ENCODE measurements at places on chromosomes 5 and 9.

- DNase-seq, result no peak
Measured at GRCh38 chr5:1095302-1095989, 16.4 kb downstream of the SLC12A7 start.

DNA sequence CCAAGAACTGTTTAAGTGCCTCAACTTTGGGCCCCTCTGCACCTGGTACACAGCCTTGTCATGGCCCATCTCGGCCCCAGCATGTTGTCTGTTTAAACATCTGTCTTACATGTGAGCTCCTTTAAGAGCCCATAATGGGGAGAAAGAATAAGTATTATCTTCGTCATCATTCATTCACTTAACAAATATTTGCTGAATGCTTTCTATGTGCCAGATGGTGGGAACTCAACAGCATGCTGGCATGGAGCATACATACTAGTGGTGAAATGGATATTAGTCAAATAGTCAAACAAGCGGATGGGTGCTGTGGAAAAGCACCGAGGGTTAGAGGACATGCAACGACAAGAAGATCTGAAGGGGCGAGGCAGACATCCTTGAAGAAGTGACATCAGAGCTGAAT, 54.5 kb downstream of the GABBR2 start:
- DNase-seq, result peak; percentile 31

GRCh38 chr5:40986666-40987065, 77.4 kb downstream of the C7 start:
- DNase-seq, result no peak

DNA sequence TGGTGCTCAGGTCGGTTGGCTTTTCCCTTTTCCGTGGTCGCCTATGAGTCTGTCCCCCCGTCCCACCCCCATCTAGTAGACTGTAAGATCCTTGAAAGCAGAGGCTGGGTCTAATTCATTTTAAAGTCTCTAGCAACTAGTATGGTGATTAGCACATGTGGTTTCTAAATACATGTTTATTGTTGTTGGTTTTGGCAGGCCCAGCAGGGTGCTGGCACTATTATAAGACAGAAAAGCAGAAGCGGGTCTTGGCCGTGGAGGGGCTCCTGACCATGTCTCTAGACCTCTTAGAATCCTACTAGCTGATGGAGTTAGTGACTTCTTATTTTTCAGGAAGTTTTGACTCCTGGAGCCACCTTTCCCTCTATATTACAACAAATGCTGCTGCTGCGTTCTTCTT, 61.5 kb upstream of the TNFSF8 start:
- DNase-seq, result no peak

GRCh38 chr5:37983463-37983862, 143.6 kb upstream of the GDNF start:
- no peak for DNase-seq

DNA sequence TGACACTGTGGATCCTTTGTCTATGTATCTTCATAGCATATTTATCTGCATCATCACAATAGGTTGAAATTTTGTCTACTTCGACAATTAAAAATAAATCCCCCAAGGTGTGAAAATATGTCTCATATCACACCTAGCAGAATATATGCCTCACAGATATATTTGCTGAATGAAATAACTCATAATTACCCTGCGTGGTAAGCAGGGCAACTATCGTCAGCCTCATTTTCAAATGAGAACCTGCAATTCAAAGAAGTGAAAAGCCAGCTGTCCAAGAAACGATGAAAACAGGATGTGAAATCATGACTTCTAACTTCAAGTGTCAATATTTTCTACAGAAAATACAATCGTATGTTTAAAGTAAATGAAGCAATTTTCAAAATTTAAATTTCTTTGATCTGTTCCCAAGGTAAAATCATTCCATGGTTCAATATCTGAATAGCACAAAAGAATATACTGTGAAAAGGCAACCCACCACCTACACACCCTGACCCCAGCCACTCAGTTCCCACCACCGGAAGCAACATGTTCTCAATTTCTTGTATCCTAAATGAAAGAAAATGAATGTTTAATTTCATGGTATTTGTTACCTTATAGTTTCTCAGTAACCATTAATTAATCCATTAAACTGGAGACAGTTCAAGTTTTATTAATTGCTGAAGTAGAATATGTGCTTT, 57.1 kb downstream of the TBCA start:
- no peak for DNase-seq

GRCh38 chr9:7234144-7234543, 476.4 kb downstream of the KDM4C start:
- no peak for DNase-seq

- no peak for DNase-seq
Measured at GRCh38 chr9:11356067-11356466, 743.3 kb upstream of the PTPRD start.

All from T47D (cell line).